ENCODE measurements at places on chromosomes 1 and 21. TPM values are rescaled to one million over a fixed set of nuclear protein-coding genes. Genes with fewer than 3 reads are reported as not detected.

MMP23B gene
- total RNA-seq: 13.7 TPM

DUSP12 gene
- 28.0 TPM for total RNA-seq

SLC41A1 gene
- total RNA-seq: 19.7 TPM

ZNF683 gene
- not detected for total RNA-seq

CYP2J2 gene
- 0.57 TPM for total RNA-seq

CHRM3 gene
- 4.2 TPM for total RNA-seq

PARP1 gene
- 331 TPM for total RNA-seq

KIAA1614 gene
- total RNA-seq: 0.88 TPM

RIPPLY3 gene
- total RNA-seq: 1.7 TPM

GUCA2B gene
- not detected for total RNA-seq

PPP1R12B gene
- 8.1 TPM for total RNA-seq

BNIPL gene
- 1.2 TPM for total RNA-seq

FCRL6 gene
- total RNA-seq: not detected

TIE1 gene
- 1.2 TPM for total RNA-seq

RRP15 gene
- total RNA-seq: 54.0 TPM

DAB1 gene
- total RNA-seq: 9.2 TPM
